ENCODE measurements at places on chromosomes 7 and 10.

- DNase-seq = no peak
Observed at GRCh38 chr7:124761164-124761715, 4.4 kb downstream of the GPR37 start.

DNA sequence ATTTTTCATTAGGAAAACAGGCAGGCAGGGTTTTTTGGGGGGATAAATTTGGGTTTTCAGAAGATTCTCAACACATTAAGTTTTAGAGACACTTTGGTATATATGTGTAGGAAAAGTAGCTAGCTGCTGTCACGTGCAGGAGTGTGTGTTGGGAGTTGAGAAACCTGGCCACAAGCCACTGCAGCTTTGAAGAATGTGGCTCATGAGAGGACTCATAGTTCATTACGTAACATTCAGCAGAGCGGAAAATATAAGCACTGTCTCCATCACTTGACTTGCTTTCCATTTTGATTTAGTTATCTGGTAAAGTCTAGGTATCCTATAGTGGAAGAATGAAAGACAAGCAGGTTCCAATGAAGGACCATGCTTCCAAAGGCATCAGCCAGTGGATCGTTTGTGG, 31.2 kb downstream of the SMNDC1 start:
- DNase-seq = peak; percentile 2

DNA sequence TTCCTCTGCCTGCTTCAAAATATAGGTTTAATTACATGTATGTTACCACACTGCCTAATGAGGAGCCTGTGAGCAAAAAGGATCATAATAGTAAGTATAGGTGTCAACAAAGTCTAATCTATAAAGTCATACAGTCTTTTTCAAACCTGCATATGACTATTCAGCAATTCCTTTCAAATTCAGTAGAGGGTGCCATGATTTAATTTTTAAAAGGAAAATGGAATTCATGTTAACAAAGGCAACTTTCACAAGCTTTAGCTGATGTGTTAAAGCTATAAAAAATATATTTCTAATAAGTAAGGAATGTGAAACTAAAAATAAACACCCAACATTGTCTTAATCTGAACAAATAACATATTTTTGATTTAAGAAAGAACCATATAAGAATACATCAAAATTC, 52.1 kb downstream of the MPP7 start:
- DNase-seq = no peak

GRCh38 chr10:10855151-10855581, 162.5 kb upstream of the CELF2 start:
- DNase-seq = no peak

DNA sequence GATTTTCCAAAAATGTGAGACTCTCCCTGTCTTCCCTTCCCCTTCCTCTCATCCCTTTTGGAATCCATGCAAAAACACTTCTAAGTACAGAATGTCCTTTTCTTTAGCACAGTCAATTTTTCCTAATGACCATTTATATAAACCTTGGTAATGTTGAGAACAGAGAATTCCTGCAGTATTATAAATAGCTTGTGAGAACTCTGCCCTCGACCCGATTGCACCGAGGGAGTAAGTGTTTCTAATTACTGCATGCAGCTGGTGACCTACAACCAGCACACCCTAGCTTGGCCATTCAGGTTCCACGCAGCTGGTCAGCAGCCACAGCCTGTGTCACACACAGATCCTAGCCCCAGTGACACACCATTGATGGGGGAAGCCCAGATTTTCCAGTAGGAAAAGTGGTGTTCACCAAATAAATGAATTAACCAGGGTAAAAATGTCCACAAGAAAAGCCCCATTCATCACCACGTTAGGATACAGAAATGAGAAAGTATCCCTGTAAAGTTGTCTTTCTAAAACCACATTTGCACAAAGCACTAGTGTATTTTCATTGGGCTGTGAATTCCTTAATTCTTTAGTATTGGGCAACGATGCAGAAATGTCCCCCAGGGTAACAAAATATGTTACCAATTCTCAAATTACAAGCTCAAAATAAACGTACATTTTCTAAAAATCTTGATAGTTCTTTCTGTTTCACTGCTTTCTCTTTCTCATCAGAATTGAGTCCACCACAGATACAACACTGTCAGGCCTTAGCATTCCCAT, 499.0 kb upstream of the KLF6 start:
- no peak for DNase-seq

DNA sequence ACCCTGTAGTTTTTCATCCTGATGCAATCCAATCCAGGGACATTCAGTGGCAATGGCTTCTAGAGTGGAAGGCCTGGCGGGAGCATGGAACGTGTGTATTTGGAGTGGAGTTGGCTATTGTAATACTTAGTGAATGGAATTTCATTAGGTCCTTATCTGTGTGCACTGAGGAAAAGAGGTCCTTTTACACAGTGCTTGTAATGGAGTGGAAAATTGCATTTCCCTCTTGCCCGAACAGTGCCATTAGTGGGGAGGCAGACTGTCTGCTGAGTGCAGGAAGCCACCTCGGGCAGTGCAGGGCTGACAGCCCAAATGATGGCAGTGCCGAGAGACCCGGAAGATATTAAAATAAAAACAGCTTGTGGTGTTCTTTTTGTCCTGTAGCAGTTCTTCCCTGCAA, 786.6 kb downstream of the LRMDA start:
- no peak for DNase-seq

DNA sequence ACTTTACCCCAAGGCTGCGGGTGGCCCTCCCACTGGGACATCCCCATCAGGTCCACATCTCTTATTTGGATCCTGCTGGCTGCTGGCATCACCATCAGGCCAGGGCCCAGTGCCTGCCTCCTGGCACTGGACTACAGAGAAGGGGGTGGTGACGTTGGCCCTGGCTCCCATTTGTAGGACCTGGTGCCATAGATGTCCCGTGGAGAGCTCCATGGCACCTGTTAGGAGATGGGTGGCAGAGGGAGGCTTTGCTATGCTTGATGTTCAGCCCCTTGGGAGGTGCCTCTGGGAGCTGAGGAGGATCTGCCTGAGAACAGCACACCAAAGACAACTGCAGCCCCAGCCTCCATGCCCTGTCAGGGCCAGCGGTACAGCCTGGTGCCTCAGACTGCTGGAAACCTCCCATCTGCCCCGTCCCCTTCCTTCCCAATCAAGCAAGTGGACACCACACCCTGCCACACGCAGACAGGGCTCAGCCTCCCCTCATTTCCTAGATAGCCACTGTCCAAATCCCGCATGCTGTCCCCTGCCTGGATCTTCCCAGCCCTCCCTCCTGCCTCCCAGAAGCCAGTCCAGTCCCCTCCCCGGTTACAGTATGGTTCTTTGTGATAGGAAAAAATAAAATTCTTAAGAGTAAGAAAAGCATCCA, 230.0 kb upstream of the GRB10 start:
- DNase-seq = no peak

DNA sequence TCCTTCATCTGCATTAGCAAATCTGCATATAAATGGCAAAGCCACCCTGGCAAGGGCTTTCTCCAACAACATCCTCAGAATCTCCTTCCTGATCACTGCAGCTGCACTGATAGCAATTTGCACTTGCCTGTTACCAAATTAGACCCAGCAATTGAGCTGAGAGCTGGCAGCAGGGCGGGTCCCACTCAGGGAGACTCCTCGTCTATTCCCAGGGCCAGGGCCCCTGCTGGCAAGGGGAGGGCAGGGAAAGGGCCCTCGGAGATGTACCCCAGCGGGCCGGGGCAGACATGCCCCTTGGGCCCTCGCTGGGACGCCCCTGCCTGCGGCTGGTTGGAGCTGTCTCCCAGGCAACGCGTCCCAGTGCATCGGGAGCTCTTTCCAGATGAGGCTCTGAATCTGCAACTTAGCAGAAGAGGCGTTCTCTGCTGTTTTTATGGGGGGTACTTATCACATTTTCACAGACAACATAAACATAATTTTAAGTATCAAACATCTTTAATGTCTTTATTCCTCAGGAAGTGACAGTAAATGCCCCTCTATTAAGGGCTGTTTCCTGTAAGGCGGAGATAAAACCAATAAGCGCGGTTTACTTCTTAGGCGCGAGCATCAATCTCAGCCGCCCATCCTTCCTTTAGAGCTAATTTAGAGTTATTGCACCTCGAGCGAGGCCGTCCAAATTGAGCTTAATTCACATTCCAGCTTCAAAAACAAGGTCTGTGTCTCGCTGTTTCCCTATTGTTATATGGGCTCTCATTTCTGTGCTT, 249.0 kb upstream of the PPP2R2D start:
- no peak for DNase-seq

DNA sequence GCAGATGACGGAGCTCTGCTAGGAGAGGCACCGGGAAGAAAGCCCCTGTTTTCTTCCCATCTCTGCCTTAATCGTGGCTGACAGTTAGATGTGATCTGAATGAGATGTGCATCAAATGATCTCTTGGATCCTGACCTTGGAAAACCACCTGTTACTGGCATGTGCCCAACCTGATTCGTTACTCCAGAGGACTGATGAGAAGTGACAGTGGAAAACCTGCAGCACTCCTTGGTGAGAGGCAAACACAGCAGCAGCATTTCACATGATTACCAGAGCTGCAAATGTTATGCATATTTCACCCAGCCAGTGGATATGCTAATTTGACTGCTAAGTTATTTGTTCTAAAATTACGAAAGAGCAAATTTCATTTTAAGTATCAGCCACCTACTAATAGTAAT, 95.3 kb downstream of the PTPRN2 start:
- no peak for DNase-seq

DNA sequence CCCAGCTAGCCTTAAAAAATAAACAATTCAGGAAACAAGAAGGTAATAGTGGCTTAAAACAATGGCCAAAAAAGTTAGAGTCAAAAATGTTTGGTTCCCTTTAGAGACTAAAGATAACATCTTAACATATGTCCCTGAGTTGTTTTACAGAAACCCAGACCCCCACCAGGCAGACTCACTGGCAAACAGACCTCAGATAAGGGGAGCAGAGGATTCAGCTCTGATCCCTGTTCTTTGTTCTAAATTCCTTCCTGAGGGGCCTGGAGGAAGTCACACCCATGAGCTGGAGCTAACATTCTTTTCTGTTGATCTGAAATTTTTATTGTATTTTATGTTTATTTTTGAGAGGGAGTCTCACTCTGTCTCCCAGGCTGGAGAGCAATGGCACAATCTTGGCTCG, 247.2 kb downstream of the USP6NL start:
- no peak for DNase-seq

DNA sequence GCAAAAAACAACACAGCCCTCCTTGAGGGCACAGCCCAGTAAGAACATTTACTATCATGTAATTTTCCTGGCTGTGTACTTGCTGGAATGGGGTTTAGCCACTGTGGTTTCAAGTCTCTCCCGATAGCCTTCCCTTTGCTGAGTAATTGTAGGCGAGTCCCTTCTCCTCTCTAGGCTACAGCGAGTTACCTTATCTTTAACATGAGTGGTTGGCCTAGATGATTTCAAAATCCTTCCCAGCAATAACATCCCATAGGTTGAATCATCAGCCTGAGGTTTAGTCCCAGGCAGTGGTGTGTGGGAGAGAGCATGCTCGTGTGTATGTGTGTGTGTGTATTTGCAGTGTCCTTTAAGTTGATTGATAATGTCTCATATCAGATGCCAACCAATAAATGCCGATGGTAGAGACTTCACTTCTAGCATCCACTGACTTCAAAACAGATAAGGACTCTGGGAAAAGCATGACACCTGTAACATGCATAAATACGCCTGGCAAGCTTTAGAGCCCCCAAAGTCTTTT, 142.9 kb upstream of the ZMIZ1 start:
- no peak for DNase-seq

DNA sequence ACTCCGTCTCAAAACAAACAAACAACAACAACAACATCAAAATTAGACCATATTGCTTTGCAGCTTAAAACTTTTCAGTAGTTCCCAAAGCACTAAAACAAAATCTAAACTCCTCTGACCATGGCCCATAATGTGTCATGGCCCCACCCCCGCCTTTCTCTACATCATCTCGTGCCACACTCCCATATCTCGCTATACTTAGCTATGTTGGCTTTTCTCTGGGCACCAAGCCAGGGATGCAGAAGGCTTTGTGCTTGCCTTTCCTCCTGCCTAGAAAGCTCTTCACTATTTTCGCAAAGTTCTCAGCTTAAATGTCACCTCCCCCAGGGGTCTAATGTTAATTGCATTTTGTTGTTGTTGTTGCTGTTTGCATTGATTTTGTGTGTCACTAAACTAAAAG, 15.1 kb upstream of the SLC16A12 start:
- DNase-seq = no peak

GRCh38 chr7:112784603-112785002, 5.6 kb downstream of the TMEM168 start:
- DNase-seq = no peak

GRCh38 chr7:96188174-96188581, 133.7 kb downstream of the SLC25A13 start:
- DNase-seq = no peak

- DNase-seq = no peak
Observed at GRCh38 chr10:98019784-98020183, 10.6 kb downstream of the CRTAC1 start.

GRCh38 chr10:28939281-28940157, 262.2 kb downstream of the BAMBI start:
- DNase-seq = no peak

DNA sequence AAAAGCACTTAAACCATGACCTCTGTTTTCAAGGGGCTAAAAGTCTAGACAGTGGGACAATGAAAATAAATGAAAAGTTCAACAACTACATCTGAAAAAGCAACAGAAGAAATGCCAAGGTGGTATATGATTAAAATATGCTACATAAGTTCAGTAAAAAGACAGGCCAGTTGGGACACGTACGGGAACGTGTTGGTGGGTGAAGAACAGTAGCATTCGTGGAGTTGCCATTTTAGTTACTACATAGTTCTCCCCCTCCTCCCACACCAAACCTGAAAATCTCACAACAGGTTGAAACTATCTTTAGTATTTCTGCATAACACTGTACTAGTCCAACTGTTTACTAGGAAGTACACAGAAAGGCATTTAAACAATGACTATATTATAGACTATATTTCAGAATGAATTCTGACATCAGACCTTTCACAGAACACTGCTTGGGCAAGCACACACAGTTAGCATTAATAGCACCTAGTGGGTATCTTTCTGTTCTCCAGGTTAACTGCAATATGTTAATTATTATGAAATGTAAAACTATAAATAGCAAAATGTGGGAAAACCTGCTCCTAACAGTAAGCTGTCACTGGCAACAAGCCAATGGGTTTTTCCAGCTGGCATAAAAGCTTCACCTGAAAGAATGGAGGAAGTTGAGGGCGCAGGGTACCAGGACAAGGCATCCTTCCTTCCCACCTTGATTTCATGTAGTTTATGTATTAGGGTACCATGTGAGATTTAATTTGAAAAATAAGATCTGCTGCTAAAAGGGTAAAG, 135.0 kb downstream of the STRA8 start:
- no peak for DNase-seq

DNA sequence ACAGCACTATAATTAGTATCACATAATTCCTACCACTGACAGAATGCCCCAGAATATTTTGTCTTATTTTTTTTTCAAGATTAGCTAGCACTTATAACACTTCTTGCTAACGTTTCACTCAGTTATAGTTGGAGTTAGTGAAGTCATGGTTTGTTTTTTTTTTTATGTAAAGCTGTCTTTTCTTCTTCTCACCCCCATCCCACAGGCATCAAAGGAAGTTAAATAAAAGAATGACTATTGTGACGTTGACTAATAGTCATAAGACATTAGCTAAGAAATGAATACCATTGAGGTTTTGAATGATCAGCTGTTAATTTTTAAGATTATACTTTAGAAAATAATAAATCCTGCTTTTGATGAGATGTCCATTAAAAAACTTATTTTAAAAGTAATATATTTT, 498.3 kb downstream of the GFRA1 start:
- DNase-seq = no peak

GRCh38 chr7:34844406-34844805, 186.4 kb downstream of the NPSR1 start:
- no peak for DNase-seq
